ENCODE measurements at places on chromosomes 16 and 17. TPM values are rescaled to one million over a fixed set of nuclear protein-coding genes. Genes with fewer than 3 reads are reported as not detected.

PRR35 gene
- 0.16 TPM for total RNA-seq

SP6 gene
- 5.9 TPM for total RNA-seq

ALOX12 gene
- total RNA-seq: not detected

DNAI2 gene
- 0.06 TPM for total RNA-seq

NPIPA7 gene
- 14.1 TPM for total RNA-seq

MT1E gene
- total RNA-seq: 0.17 TPM

EIF3C gene
- 319 TPM for total RNA-seq

MTSS2 gene
- total RNA-seq: 101 TPM

PRAC2 gene
- not detected for total RNA-seq

RNF43 gene
- total RNA-seq: 0.18 TPM

SLC13A2 gene
- total RNA-seq: 0.12 TPM

PMFBP1 gene
- 0.12 TPM for total RNA-seq

RPS15A gene
- 2,288 TPM for total RNA-seq

PRSS33 gene
- total RNA-seq: not detected

IL17C gene
- total RNA-seq: not detected

SNF8 gene
- total RNA-seq: 318 TPM

ANKRD13B gene
- 27.6 TPM for total RNA-seq

SEPTIN1 gene
- 2.0 TPM for total RNA-seq

PNMT gene
- not detected for total RNA-seq

ANKRD40CL gene
- total RNA-seq: not detected

FBXW10B gene
- total RNA-seq: 3.2 TPM

MYO18A gene
- 22.4 TPM for total RNA-seq

TPSAB1 gene
- not detected for total RNA-seq

NLRC3 gene
- 0.03 TPM for total RNA-seq

OR4D1 gene
- total RNA-seq: not detected

DNASE1L2 gene
- 1.1 TPM for total RNA-seq

C17orf78 gene
- total RNA-seq: not detected

TBC1D3K gene
- not detected for total RNA-seq

IFT20 gene
- 45.9 TPM for total RNA-seq

SRRM2 gene
- total RNA-seq: 403 TPM

ZNF200 gene
- total RNA-seq: 9.8 TPM

AKAP10 gene
- 24.2 TPM for total RNA-seq
